ENCODE measurements at places on chromosomes 13 and 19.

GRCh38 chr13:94415500-94416237, 63.8 kb downstream of the DCT start:
- DNase-seq = no peak

GRCh38 chr13:112702986-112703379, 13.1 kb downstream of the ATP11A start:
- peak; percentile 94 for DNase-seq

DNA sequence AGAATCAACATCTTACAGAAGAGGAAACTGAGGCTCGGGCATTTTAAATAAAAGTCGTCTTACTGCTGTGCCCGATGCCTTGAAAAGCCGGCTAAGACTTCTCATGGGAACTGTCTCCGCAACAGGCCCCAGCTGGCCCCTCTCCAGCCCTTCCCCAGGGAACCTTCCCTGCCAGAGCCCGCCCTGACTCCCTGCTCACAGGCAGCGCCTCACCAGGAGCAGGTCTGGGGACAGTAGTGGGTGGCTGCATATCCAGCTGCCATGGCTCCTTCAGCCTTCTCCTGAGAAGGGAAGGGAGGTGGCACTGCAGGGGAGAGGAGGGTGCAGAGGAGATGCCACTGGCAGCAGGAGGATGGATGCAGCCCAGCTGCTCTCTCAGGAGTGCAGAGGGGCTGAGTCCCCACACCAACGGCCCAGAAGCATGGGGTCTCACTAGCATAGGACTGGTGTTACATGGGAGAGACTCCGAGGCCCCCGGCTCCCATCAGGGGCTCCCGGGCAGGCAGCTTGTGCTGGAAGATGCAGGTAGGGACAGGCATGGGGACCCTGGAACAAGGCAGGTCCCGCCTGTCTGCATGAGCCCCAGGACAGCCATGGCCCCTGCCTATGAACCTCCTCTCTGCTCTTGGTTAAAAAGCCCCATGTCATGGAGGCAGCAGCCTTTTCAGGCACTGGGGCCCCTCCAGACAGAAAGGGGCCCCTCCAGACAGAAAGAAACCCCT, 216.4 kb upstream of the SGCG start:
- DNase-seq = no peak

DNA sequence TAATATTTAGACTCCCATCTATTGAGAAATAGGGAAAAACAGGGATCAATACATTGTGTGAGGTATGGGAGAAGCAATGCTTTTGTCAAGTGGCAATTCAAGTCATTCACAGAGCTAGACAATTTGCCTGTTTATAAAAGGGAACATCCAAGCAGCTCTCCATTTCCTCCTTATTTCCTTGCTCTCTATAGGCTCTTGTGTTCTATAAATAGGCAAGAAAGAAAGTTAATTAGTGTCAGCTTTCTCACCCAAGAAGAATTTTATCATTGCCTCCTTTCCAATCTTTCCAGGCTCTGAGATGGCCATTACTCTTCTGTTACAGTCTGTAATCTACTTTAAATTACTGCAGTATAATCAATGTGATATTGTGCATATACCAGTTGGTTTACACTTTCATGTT, 199.9 kb downstream of the LHFPL6 start:
- DNase-seq = no peak

DNA sequence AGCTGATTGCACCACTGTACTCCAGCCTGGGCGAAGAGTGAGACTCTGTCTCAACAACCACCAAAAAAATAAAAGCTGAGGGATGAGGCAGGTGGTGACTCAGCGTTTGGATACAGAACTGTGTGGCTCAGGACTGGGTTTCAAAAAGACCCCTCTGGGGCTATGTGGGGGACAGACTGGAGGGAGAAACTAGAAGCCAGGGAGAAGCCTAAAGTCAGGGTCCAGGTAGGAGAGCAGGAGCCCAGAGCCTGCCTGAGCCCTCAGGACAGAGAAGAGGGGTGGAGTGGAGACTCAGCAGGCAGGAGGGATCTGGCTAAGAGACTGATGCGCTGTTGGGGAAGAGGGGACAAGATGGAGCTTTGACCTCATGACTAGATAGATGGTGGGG, 1.8 kb upstream of the CD37 start:
- peak; percentile 19 for DNase-seq

DNA sequence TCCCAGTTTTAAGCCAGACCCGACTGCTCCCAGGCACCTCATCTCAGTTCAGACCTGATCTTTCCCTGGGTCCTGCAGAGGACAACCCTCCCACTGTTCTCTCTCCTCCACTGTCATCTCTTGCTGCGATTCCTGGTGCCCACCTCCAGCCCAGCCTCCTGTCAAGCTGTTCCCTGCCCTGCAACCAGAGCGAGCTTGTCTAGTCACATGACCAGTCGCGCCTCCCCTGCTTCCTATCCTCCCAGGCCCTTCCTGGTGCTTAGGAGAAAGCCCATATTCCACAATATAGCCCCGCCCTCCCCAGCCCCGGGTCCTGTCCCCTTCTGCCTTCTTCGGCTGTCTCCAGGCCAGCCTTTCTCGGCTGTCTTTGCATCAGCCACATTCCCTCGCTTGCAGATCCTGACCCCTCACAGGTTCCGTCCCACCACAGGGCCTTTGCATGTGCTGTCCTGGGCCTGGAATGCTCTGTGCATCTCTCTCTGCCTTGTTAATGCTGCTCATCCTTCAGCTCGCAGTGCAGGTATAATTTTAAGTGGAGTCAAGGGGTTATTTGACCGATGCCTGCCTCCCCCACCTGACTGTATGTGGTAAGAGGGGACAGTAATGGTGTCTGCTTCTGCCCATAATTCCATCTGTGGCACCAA, 88.8 kb downstream of the IER2 start:
- DNase-seq = no peak

DNA sequence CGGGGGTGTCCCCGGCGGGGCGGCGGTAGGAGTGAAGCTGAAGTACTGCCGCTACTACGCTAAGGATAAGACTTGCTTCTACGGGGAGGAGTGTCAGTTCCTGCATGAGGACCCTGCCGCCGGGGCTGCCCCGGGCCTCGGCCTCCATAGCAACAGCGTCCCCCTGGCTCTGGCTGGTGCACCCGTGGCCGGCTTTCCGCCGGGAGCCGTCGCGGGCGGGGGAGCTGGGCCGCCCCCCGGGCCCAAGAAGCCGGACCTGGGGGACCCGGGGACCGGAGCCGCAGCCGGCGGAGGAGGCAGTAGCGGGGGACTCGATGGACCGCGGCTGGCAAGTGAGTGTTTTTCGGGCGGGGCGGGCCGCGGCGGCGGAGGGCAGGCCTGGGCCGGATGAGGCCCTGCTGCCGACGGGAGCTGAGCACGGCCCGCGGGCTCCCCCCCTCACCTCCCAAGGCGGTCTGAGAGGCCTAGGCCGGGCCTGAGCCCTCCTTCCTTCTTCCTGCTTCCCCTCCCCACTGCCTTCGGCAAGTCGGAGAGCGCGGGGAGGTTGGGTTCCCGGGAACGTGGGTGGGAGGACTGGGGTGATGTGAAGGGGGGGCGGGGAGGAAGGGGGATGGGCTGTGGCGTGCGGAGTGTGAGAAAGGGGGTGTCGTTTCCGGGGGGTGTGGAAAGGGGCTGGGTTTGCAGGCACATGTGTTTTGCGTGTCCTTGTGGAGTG, 568 bp downstream of the PAN3 start:
- peak; percentile 98 for DNase-seq

GRCh38 chr19:57887195-57887941, 1.5 kb downstream of the ZNF814 start:
- no peak for DNase-seq

GRCh38 chr19:46917002-46917401, 56.2 kb downstream of the ARHGAP35 start:
- no peak for DNase-seq

DNA sequence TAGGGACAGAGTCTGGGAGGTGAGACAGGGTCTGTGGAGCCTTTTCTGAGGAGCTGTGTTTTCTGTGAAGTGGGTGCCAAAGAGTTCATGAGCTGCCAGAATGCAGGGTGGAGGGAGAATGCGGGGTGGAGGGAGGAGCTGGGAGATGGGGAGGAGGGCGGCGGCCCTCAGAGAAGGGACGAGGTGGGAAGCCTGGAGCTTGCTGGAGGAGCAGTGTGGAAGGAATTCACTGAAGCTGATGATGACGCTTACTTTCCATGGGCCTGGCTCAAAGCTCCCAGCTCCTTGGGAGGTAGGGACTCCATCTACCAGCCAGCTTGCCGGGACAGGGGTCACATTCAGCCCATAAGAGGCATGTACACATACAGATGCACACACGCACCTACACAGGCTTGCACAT, 62.5 kb downstream of the MCF2L start:
- DNase-seq = no peak

GRCh38 chr19:48053856-48054255, 10.0 kb upstream of the CABP5 start:
- peak; percentile 40 for DNase-seq

- DNase-seq = no peak
These were observed 17.1 kb downstream of the C19orf47 start for GRCh38 chr19:40331052-40331451.

- no peak for DNase-seq
These were observed at the start of gene HCN2 for GRCh38 chr19:589693-590395. HCN2 (plus strand) TSS chr19:589881; CDS start chr19:589946, 65 bp downstream.

DNA sequence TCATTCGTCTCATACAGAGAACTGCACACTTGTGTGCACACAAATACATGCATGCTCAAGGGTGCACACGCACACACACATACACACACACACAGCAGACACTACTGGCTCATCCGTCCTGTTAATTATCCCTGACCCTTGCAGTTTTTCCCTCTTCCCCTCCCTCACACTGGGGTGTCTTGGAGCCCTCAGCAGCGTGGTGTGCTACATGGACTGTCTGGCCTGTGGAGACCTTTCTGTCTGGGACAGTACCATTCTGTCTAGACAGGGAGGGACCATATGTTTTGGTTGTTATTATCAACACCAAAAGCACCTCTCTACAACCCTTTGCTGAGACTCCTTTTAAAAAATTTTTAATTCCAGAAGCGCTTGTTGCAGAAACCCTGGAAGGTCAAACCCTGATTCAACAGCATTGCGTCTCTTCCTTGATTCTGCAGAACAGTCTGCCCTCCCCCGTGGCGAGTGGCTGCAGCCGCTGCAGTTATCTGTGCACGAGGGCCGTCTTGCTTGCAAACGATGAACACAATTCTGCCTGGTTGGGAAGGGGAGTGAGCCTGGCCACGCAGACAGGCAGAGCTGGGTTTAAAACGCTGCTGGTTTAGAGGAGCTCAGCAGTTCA, 374.0 kb downstream of the IRS2 start:
- DNase-seq = peak; percentile 96

GRCh38 chr19:38319421-38320258, at the start of gene KCNK6:
KCNK6 (plus strand) TSS chr19:38319845; CDS start chr19:38319951, 106 bp downstream.
- DNase-seq = peak; percentile 17

DNA sequence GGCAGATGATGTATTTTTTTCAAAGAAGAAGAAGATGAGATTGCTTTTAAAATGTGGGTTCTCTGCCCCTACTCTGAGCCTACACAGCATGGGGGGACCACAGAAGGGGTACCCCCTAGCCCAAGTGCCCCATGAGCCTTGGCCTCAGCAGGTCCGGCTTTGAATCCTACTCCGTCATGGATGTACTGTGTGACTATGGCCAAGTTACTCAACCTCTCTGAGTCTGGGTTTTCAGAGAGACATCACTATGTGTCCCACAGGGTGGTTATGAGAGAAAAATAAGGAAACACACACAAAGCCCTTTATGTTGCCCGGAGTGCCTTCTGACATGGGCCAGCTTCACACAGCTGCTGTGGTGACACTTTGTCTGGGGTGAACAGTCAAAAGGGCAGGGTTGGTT, 92.0 kb downstream of the KCTD15 start:
- DNase-seq = no peak

DNA sequence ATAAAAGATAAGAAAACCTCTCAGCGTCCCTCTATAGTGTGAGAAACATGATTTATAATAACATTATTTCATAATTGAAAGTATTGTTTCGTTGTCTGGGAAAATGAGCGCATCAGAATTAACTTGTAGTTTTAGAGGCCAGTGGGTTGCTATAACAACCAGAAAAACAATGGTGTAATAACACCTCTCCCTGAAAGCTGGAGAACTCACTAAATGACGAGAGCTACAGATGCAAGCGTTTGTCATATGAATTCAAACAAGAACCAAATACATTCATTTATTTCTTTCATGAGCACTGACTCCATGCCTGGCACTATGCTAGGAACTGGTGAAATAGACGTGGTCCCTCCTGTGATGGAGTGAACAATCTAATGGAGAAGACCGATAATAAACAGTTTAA, 16.3 kb downstream of the KBTBD7 start:
- DNase-seq = no peak

DNA sequence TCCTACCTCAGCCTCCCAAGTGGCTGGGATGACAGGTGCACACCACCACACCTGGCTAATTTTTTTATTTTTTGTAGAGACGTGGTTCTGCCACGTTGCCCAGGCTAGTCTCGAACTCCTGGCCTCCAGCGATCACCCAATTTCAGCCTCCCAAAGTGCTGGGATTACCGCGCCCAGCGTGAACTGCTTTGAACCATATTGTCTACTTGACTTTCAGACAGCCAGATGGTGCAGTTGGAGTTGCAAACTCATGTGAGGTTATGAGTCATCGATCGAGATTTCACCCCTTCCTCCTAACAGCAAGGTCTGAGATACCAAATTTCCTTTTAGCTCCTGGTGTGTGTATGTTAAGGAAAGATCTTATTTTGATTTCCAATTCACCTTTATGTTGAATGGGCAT, 2.7 kb downstream of the SLC27A1 start:
- peak; percentile 93 for DNase-seq

GRCh38 chr13:44050450-44051063, 170.9 kb downstream of the LACC1 start:
- DNase-seq = peak; percentile 21

DNA sequence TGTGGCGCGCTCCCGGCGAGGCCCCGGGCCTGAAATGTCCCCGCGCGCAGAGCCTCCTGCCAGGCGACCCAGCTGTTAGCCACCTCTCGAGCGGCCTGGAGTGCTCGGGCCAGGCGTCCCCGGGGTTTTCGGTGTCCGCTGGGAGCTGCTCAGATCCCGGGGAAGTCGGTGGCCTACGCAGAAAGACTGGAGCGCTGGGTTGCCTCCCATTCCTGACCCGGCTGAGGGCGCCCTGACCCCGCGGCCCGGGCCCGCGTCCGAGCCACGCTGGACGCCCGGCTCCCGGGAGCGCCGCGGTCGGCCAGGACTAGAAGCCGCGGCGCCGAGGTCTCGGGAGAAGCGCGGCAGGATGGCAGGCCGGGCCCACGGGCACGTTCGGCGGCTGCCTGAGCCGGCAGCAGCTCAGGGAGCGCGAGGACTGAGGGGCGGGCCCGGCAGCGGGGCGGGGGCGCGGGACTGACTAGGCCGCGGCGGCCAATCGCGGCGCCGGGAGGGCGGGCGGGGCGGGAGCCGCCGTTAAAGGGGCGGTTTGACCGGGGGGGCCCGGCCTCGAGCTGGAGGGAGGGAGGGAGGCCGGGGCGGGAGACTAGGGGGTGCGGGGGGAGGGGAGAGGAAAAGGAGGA, 1.3 kb upstream of the ZIC2 start:
- DNase-seq = peak; percentile 96

- no peak for DNase-seq
These were observed 418.9 kb downstream of the FGF14 start for GRCh38 chr13:101982903-101983302.

DNA sequence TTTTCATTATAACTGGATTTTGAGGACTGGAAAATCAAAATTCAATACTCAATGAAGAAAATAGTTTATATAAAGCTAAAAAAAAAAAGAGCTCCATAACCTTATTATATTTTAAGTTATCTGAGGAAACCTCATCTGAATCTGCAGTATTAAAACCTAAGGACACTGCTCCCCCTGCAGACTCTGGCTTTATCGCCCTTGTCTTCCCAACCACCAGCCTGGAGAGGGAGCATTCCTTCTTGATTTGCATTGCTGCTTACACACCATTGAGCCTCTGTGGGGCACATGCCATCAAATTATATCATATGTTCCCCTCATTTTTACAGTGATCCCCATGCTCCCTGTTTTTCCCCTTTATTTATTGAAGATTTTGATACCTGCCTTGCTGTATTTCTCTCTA, 871.4 kb upstream of the GPC6 start:
- DNase-seq = peak; percentile 31
